Smooth muscle cell of bladder (primary cell): ENCODE measurements at places on chromosomes 2 and 18. TPM values are rescaled to one million over a fixed set of nuclear protein-coding genes. Genes with fewer than 3 reads are reported as not detected.

The DSG4 gene
- not detected in 2 replicates for total RNA-seq

The RTP5 gene
- total RNA-seq: not detected in 2 replicates

The PCBP1 gene
- total RNA-seq: 15.8 and 25.8 TPM in 2 replicates

The ANKRD23 gene
- total RNA-seq: 1.00 and 1.3 TPM in 2 replicates

The UGP2 gene
- 122 and 133 TPM in 2 replicates for total RNA-seq

The SOCS6 gene
- 49.5 and 54.5 TPM in 2 replicates for total RNA-seq

The TNFAIP6 gene
- total RNA-seq: 104 and 350 TPM in 2 replicates

The CDH2 gene
- 33.7 and 72.4 TPM in 2 replicates for total RNA-seq

The DCDC2C gene
- not detected in 2 replicates for total RNA-seq

The KIAA2012 gene
- under 0.01 and 0.28 TPM in 2 replicates for total RNA-seq

The CABLES1 gene
- 9.4 and 17.5 TPM in 2 replicates for total RNA-seq

The GPR155 gene
- total RNA-seq: 4.8 and 6.1 TPM in 2 replicates

The SIGLEC15 gene
- total RNA-seq: 0.14 and 0.92 TPM in 2 replicates

The CXCR2 gene
- total RNA-seq: not detected in 2 replicates

The DYSF gene
- total RNA-seq: 0.14 and 0.65 TPM in 2 replicates

The MAPK4 gene
- 0.09 TPM in 1 of 2 replicates, not detected in the other for total RNA-seq

The CENPA gene
- 1.00 and 1.5 TPM in 2 replicates for total RNA-seq

The PKDCC gene
- 58.7 and 68.1 TPM in 2 replicates for total RNA-seq

The NT5C1B gene
- not detected in 2 replicates for total RNA-seq

The SERPINB3 gene
- 0.28 TPM in 1 of 2 replicates, not detected in the other for total RNA-seq

The SIX3 gene
- not detected in 2 replicates for total RNA-seq

The FHOD3 gene
- 6.1 and 16.9 TPM in 2 replicates for total RNA-seq

The TMEM17 gene
- total RNA-seq: 1.8 and 2.7 TPM in 2 replicates

The FRZB gene
- 0.09 TPM in 1 of 2 replicates, not detected in the other for total RNA-seq

The SP3 gene
- 85.1 and 89.2 TPM in 2 replicates for total RNA-seq

The RUFY4 gene
- not detected in 2 replicates for total RNA-seq

The TUBB8B gene
- total RNA-seq: not detected in 2 replicates

The HOXD10 gene
- under 0.01 and 0.18 TPM in 2 replicates for total RNA-seq

The CLIP4 gene
- total RNA-seq: 63.3 and 94.0 TPM in 2 replicates

The RGPD4 gene
- under 0.01 TPM in 1 of 2 replicates, not detected in the other for total RNA-seq

The RELCH gene
- total RNA-seq: 22.8 and 24.9 TPM in 2 replicates

The SERPINB5 gene
- total RNA-seq: 0.09 and 0.14 TPM in 2 replicates

The STK36 gene
- 15.4 and 27.6 TPM in 2 replicates for total RNA-seq

The GPR45 gene
- total RNA-seq: not detected in 2 replicates

The HOXD11 gene
- 0.14 and 0.18 TPM in 2 replicates for total RNA-seq

The ZSCAN30 gene
- total RNA-seq: 14.5 and 15.1 TPM in 2 replicates

The RNPEPL1 gene
- total RNA-seq: 7.4 and 8.5 TPM in 2 replicates

The ORMDL1 gene
- total RNA-seq: 44.7 and 47.9 TPM in 2 replicates

The CD207 gene
- not detected in 2 replicates for total RNA-seq

The IL36G gene
- total RNA-seq: not detected in 2 replicates

The AFTPH gene
- total RNA-seq: 25.5 and 27.5 TPM in 2 replicates

The INHBB gene
- total RNA-seq: under 0.01 and 0.09 TPM in 2 replicates

The CNDP1 gene
- total RNA-seq: not detected in 2 replicates

The DYNAP gene
- not detected in 2 replicates for total RNA-seq
